Glomerular endothelial cell (primary cell): ENCODE measurements at places on chromosomes 6 and 20. TPM values are rescaled to one million over a fixed set of nuclear protein-coding genes. Genes with fewer than 3 reads are reported as not detected.

DNA sequence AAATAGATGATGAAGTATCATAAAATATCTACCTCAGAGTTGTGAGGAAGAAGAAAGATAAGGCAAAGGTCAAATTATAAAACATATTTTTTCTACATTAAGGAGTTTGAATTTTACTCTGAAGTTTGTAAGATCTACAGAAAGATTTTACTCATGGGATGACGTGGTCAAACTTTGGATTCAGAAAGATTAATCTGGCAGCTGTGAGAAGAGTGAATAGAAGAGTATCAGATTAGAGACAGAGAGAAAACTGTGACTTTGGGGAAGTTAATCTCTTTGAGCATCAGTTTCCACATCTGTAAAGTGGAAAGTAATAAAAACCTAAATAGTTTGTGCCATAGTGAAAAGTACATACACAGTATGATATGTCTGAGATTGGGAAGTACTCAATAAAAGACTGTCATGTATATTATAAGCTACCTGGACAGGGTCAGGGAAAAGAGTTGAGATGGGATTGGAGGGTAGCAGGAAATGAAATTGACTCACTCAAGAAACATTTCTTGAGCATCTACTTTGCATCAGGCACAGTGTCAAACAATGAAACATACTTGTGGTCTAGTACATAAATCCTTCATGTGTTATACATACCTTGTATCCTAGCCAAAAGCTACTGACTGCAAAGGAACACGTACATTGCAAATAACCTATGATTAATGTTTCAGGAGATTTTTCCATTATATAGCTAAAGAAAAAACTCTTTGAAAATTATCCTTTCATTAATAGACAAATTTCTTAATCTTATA, 222.1 kb downstream of the TMEM200A start:
- no peak for DNase-seq

DNA sequence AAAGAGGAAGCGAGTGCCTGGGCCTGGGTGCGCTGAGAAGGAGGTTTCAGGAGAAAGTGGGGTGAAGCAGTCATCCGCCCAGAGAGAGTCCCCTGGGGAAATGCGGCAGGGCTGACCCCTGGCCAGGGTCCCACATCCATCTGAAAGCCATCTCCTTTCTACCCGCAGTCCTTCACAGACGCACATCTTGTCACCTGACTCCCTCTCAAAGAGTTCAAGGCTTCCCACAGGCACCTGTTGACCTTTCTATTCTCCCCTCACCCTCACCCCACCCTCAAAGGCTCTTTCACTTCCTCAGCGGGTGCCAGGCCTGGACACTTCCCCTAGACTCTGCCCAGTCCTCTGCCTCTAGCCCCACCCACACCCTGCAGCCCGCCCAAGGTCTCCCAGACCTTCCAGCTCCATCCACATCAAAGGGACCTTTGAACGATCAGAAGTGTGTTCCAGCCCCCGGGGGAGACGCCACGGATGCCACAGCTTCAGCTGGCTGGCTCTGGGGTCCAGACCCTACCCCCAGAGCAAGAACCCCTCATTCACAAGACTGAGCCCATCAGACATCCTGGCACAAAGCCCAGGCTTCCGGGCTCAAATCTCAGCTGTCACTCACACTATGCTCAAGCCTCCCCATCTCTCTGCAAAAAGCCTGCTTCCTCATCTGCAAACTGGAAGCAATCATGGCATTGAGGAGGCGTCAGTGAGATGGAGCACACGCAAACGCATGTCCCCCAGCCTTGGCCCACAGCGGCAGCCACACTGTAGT, 2.1 kb downstream of the CTSZ start:
- no peak for DNase-seq

DNA sequence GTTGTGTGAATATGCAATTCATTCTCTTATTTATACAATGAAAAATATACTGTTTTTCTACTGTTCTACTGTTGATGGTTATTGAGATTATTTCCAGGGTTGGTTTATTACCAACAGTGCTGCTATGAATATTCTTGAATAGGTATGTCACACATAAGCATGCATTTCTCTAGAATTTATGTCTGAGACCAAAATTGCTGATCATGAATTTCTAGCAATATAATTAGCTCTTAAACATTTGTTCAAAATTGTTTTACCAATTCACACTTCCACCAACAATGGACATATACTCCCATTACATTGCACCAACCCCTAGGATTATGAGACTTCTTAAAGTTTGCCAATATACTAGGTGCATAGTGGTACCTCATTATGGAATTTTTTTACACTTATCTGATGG, 164.1 kb upstream of the KCNQ5 start:
- no peak for DNase-seq

DNA sequence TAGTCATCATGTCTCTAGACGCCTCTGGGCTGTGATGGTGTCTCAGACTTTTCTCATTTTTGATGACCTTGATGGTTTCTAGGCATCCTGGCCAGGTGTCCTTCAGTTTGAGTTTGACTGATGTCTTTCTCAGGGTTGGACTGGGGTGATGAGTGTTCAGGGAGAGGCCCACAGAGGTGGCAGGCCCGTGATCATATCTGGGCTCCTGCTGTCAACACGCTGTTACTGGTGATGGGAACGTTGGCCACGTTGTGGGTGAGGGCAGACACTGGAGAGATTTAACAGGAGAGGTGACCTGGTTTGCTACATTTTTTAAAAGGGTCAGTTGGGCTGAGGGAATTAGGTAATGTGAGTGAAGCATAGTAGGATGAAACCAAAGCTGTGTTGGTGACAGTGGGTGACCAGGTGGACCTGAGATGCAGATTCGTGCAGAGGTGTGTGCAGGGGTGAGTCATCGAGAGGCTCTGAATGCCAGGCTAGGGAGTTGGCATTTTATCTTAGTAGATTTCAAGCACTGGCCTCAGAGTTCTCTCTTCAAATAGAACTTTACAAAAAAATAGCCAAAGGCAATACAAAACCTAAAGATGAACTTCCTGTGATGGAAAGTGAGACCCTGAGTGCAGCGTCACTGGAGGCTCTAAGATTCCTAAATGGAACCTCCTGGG, 174.1 kb downstream of the CDH26 start:
- DNase-seq = no peak

The TNNC2 gene
- not detected in 2 replicates for total RNA-seq

The PERP gene
- 42.8 and 58.1 TPM in 2 replicates for total RNA-seq

- no peak for DNase-seq
Observed at GRCh38 chr6:130189531-130190397, 33.0 kb downstream of the SAMD3 start.

GRCh38 chr6:90469906-90470305, 117.0 kb downstream of the MAP3K7 start:
- no peak for DNase-seq
